ENCODE measurements at places on chromosomes 2 and 18.

GRCh38 chr2:88137833-88138232 is 10.0 kb upstream of the FABP1 start:
- no peak for DNase-seq

GRCh38 chr2:174827371-174828369 is 63.4 kb upstream of the CHRNA1 start:
- DNase-seq, result no peak

DNA sequence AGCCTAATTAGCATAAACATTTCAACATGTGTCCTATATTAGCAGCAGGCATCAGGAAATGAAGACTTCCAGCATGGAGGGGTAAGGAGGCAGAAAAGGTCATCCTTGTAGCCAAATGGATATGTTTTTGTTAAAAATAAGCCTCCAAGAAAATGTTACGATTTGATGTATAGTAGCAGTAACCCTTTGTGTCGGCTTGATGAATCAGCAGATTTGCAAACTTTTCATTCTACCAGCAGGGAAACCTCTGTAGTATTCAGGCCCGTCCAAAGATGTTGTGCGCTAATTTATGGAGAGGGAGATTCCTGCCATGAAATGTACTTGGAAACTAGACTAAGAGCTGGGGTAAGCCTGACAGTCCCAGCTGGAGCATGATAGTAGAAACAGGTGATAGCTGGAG is 780.8 kb upstream of the KLHL29 start:
- no peak for DNase-seq

- DNase-seq, result no peak
These were observed 170.1 kb downstream of the ASB1 start for GRCh38 chr2:238596571-238597551.

GRCh38 chr2:133942398-133942797 is 311.5 kb upstream of the MGAT5 start:
- DNase-seq, result no peak

GRCh38 chr18:23528580-23529472 is 25.5 kb downstream of the RMC1 start:
- no peak for DNase-seq

- DNase-seq, result no peak
These were observed 71.8 kb downstream of the NAB1 start for GRCh38 chr2:190720691-190721090.

GRCh38 chr2:158097481-158097880 is 4.2 kb upstream of the UPP2 start:
- no peak for DNase-seq

- no peak for DNase-seq
These were observed 40.9 kb downstream of the TCF4 start for GRCh38 chr18:55546851-55547704.

GRCh38 chr18:11953113-11953512 is 28.2 kb upstream of the IMPA2 start:
- DNase-seq, result no peak

DNA sequence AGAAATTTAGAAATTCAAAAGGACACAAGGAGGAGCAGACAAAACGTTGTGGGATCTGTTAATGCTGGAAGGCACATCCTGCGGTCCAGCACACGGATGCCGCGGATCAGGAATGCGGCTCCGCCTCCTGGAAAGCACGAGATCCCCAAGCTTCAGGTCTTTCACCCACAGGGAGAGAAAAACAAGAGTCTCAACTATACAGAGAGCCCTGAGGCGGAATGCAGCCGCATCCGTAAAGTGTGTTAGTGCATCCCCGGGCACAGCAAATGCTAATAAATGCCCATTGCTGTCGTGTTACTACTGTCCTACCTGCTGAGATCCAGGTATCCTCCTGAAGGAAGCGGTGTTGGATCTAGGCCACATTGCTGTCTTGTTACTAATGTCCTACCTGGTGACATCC is 303.9 kb downstream of the EIPR1 start:
- no peak for DNase-seq

DNA sequence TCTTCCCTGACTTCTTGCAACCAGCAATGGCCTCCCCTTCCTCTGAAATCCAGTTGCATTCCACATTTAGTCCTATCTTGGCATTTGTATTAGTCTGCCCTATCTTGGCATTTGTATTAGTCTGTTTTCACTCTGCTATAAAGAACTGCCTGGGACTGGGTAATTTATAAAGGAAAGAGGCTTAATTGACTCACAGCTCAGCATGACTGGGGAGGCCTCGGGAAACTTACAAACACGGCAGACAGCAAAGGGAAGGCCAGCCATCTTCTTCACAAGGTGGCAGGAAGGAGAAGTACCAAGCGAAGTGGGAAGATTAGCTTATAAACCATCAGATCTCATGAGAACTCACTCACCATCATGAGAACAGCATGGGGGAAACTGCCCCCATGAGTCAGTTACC is 234.5 kb upstream of the COPS8 start:
- no peak for DNase-seq

DNA sequence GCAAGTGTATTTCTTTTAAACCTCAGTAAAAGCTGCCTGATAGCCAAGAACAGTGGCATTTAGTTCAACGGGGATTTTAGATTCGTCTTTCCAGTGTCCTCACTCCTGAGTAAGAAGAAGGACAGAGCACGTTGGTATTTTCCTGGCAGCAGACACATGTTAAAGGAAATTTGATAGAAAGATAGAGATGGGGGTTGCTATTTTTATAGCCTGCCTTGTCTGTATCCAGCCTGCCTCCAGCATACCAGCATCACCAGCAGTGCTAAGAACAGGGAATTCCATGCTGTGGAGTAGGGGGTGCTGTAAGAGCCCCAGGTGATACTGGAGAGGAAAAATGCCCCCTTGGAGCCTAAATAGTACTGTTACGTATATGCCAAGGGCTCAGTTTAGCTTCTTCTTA is 1.1 kb upstream of the SMYD1 start:
- DNase-seq, result no peak

DNA sequence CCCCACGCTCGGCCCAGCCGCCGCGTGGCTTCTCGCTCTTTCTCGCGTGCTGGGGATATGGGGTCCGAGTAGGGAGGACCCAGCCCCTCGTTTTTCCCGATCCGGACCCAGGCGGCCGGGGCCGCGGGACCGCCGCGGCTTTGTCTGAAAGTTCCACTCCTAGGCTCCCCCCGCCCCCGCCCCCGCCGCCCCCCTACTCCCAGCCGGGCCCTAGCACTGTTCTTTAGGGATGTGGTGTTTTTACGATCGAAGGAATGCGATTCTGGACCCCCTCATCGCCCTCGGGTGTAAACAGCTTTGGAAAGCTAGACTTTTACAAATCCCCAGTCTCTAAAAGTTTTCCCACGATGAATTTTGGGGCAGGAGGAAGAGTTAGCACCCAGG is 819 bp downstream of the TGIF1 start:
- DNase-seq, result no peak

DNA sequence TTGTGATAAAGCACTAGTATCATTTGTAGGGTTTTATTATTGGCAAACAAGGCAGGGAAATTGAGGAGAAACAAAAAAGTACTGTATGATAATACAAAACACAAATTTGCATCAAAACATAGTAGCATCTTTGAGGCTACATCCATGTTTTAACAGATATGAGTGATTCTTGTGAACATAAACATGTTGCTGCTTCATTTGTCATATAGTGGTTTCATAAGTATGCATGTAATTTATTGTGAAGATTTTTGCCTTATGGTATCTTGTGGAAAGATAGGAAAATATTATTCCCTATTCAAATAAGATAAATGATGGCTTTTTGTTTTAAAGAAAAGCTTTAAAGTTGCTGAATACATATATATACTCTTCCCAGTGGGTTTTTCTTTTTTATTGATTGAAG is 60.3 kb downstream of the VRK2 start:
- no peak for DNase-seq

GRCh38 chr2:171687287-171688128 is at the start of gene DYNC1I2:
Gene DYNC1I2 (plus strand): TSS chr2:171687469. CDS start chr2:171690156, 2,687 bp downstream.
- DNase-seq, result peak; percentile 61

DNA sequence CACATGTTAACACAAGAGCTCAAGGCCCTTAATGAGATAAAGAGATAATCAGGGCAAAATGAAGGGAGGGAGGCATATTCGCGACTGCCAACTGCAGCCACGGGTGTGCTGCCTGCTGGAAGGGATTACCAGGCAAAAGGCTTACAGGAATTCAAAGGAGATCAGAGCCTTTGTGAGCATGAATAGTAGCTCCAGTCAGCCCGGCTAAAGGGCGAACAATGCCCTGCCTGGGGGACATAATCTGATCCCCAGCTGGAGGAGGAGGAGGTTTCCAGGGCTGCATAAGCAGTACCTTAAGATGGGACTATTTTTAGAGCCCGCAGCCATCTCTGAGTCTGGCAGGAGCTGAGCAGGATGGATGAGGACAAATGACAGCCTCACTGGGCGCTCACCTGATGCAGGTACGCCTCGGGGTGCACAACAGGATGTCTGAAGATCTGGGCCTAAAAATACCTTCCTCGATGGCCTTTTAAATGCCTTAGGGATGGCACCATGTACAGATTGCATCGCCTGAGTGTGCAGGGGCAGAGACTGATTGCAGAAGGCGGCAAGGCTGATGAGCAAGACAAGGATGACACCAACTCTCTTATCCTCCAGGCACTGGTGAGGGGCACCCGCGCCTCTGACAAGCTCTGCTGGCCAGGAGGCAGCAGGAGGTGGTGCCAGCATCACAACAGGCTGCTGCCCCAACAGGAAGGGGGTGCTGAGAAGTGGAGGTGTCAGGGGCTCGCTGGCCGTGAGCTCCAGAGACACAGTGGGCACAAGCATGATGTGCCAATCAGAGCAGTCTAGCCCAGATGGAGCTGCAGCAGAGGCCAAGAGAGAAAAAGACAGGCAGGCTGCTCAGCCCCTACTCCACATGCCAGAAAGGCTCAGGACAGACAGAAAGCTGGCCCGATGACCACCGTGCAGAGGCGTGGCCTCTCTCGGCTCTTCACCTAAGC is 111.4 kb downstream of the EIPR1 start:
- no peak for DNase-seq

Measured in activated CD4-positive, alpha-beta T cell treated with anti-CD3 and anti-CD28 coated beads, Interleukin-2, amount 50 U/mL, for 1 hour (primary cell).